ENCODE measurements at places on chromosomes 11 and 22.

- no peak for DNase-seq
Observed at GRCh38 chr22:35384527-35384926, 3.6 kb downstream of the HMOX1 start.

DNA sequence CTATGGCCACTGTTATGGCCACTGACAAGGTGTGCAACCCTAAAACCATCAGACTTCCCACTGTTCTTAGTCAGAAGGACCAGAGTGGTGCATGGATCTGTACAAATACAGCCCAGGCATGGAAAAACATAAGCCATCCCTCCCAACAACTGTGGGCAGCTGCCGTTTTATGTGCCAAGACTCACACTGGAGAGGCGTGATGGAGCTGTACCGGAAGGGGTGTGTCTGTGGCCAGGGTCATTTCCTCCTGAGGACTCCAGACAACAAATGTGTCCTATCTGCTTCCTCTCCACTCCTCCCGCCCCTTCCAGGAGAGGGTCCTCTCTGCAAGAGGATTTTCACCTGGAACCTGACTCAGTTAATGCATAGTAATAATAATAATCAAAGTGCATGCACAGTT lies 29.5 kb downstream of the KCNJ1 start:
- no peak for DNase-seq

DNA sequence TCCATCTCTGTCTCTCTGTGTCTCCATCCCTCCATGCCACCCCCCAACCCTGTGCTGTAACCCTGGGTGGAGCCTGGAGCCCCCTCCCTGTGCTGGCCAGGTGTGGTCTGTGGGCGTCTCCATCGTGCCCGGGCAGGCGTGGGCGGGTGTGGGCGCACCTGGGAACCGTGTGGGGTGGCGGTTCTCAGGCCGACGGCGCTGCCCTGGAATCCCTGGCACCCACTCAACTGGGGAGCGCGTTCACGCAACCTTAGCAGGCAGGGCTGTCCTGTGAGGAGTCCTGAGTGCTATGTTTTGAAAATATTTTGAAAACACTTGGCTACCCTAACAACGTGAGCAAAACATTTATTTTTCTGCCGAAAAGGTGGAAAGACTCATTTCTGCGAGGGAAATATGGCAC lies 4.7 kb downstream of the TNNT3 start:
- DNase-seq = no peak

DNA sequence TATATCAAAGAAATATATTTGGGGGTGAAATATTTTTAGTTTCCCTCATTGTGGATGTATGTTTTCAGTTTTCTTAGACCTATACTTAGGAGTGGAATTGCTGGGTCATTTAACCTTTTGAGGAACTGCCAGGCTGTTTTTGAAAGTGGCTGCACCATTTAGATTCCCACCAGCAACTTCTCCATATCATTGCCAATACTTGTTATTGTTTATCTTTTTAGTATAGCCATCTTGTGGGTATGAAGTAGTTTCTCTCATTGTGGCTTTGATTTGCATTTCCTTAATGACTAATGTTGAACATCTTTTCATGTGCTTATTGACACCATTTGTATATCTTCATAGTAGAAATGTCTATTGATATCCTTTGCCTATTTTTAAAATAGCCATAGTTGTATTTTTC lies 62.1 kb upstream of the B3GNT6 start:
- no peak for DNase-seq

GRCh38 chr11:34178209-34178821 lies 72.9 kb downstream of the NAT10 start:
- DNase-seq = no peak
